ENCODE measurements at places on chromosomes 7 and 10.

DNA sequence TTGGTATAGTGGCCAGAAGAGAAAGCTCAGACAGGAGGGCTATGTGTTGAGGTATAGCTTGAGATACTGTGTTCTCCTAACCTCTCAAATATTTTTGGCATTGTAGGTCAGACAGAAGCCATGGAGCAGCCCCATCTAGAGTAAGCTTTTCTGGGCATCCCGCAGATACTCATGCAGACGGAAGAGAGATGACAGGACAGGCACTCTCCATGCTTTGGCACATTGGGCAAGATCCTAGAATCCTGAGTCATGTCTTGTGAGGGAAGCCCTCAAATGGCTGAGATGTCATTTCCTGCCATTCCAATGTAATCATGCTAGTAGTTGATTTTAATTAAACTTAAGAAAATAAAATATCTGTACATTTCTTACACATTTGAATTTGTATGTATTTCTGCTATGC, 16.8 kb upstream of the KIF20B start:
- DNase-seq, result no peak

GRCh38 chr10:60237977-60238758, 151.5 kb downstream of the ANK3 start:
- DNase-seq, result no peak

GRCh38 chr7:84249656-84250055, 55.1 kb upstream of the SEMA3A start:
- no peak for DNase-seq

- DNase-seq, result no peak
These were observed 34.7 kb downstream of the GRID1 start for GRCh38 chr10:86331861-86332260.

DNA sequence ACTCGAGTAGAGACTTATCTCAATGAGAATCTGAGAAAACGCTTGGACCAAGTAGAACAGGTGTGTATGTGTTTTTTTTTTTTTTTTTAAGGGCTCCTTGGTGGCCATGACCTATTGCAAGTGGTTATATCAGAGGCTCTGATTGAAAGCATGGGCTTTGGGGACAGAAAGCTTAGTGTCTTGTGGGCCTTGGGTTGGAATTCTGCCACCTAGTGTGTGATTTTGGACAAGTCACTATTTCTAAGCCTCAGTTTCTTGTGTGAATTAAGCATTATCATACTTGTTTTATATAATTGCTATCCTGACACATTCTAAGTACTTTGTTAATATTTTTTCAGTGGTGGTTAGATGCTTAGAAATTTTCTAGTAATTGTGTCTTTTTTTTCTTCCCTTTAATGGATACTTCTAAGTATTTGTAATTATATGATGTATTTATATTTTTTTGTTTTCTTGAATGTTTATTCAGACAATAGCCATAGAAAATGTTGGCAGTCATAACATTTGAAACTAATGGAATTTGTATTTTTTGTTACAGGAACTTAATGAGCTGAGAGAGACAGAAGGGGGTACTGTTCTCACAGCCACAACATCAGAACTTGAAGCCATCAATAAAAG, 33.1 kb downstream of the SMC3 start:
- no peak for DNase-seq

Data from urinary bladder (tissue), 4 donors.